ENCODE measurements at places on chromosomes 6 and 20.

GRCh38 chr6:135877666-135878065 is 26.2 kb downstream of the PDE7B start:
- DNase-seq: no peak

- DNase-seq: no peak
Observed at GRCh38 chr6:125149256-125150144, 4.1 kb upstream of the TPD52L1 start.

GRCh38 chr6:170082531-170083187 is 208.2 kb downstream of the DLL1 start:
- DNase-seq: no peak

GRCh38 chr6:13272131-13273046 is 55.9 kb downstream of the TBC1D7 start:
- DNase-seq: peak; percentile 22

DNA sequence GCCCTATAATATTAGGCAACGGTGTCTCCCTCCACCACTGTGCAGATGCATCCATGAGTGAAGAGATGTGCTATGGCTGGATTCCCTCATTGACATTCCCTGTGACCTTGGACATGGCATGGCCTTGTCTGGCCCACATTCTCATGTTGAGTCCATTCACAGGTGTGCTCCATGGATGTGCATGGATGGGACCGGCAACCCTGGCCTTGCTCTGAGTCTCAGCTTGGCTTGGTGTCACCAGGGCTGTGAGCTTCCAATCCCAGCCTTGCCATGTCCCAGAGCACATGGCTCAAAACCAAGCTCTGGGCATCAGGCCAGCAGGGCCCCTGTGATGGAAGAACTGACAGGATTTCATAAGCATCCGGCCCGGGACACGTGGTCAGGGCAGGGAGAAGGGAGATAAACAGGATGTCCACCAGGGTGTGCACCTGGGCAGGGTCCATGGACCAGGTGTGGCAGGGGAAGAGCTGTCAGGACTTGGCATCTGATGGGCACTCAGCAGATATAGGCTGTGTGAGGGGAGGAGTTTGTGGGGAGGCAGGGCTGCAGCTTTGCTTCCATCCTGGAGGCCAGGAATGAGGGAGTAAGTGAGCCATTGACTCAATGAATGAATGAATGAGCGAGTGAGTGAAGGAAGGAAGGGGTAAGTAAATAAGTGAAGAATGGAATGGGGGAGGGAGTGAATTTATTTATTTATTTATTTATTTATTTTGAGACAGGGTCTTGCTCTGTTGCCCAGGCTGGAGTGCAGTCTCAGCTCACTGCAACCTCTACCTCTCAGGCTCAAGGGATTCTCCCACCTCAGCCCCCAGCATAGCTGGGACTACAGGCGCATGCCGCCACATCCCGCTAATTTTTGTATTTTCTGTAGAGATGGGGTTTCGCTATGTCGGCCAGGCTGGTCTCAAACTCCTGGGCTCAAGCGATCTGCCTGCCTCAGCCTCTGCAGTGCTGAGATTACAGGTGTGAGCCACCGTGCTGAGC is 15.7 kb downstream of the NRSN2 start:
- peak; percentile 50 for DNase-seq

- DNase-seq: no peak
Observed at GRCh38 chr6:44943541-44943940, 384.6 kb upstream of the RUNX2 start.

DNA sequence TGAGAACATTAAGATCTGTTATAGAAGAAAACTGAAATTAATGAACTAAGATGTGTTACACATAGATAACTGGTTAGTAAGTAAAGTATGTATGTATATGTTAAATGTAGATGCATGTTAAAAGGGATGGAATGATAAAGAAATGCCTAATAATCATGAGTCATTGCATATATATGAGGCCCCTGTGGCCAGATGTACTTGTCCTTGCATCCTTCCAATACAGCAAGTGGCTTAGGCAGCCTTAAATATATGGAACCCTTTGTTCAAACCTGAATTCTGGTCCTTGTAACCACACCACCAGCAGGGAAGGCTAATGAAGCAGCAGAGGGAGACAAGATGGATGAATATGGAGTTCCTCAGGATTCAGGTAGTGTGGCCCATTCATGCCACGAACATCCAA is 9.8 kb upstream of the AKAP7 start:
- no peak for DNase-seq

DNA sequence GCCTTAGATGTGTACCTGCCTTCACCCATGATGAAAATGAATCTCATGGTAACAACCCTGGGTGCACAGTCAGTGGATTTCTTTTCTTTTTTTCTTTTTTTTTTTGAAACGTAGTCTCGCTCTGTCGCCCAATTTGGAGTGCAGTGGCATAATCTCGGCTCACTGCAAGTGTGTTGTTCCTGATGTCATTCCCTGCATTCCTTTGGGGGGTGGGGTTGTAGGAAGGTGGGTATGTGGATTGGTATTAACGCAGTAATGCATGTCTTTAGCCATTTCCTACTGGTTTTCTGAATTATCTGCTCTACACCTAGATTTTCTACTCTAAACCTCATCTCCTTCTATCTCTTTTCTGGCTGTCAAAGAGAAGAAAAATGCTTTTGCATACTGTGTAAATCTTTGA is 146.6 kb downstream of the RNF144B start:
- DNase-seq: no peak

DNA sequence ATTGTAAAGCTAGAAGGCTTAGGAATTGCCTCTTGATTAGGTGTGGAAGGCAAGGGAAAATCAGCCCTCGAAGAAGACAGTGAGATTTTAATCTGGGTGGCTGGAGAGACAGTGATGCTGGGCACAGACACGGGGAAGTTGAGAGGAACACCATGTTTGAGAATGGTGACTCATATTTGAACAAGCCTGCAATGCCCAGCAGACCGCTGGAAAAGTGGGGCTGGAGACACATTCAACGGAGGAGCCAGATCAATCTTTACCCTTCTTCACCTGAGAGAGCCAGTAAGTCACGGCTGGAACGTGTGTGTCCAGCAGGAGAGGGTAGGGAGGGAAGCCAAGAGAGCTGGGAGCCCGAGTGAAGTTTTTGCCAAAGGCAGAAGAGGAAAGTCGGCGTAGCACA is 3.7 kb upstream of the ESR1 start:
- no peak for DNase-seq

GRCh38 chr6:17622144-17622543 is 22.0 kb downstream of the FAM8A1 start:
- no peak for DNase-seq

DNA sequence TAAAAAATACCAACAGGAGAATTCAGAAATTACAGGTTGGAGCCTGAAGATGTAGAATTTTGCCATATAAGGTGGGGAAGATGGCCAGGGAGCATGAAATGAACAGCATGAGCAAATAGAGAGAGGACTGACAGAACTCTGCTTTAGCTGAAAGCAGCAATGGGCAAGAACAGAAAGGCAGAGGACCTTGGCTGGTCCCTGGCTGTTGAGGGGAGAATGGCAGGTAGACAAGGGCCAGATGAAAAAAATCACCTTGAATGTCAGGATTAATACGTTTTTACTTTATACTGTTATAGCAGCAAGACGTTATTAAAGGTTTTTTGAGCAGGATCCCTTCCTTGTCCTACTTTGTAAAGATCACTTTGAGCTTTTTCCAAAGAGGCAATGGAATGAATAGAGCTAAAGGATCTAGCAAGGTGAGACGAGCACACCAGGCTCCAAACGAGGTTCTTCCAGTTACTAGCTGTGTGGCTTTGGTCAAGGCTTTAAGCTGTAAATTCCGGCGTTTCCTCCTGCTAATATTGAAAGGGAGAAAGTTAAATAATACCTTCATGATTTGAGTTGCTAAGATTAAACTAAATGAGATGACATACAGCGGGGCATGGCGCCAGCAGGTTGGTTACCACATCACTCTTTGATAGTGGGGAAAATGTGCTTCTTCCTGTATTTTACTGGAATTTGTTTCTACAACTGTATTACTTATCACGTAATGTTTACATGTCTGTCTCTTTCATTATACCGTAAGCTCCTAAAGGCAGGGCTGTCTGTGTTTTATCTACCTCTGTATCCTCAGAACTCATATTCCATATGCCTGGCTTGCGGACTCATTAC is 776 bp downstream of the PPIL1 start:
- DNase-seq: no peak

DNA sequence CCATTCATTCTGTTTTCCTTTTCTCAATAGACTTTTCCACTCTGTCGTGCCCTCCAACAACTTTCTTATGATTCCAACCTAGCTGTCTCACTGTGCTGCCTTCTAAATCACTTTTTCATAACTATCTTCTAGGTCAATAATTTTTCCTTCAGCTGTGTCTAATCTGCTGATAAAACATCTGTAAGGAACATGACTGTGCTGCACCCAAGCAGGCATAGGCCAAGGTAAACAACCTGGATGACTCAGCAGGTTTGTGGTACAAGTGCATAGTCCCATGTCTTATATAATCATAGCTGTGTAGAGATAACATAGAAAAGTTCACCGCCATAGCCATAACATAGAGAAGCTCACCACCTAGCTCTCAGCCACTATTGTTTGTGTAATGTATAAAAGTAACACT is 332.3 kb downstream of the PLCB1 start:
- DNase-seq: no peak

GRCh38 chr6:127185437-127185995 is 67.0 kb downstream of the RSPO3 start:
- no peak for DNase-seq

DNA sequence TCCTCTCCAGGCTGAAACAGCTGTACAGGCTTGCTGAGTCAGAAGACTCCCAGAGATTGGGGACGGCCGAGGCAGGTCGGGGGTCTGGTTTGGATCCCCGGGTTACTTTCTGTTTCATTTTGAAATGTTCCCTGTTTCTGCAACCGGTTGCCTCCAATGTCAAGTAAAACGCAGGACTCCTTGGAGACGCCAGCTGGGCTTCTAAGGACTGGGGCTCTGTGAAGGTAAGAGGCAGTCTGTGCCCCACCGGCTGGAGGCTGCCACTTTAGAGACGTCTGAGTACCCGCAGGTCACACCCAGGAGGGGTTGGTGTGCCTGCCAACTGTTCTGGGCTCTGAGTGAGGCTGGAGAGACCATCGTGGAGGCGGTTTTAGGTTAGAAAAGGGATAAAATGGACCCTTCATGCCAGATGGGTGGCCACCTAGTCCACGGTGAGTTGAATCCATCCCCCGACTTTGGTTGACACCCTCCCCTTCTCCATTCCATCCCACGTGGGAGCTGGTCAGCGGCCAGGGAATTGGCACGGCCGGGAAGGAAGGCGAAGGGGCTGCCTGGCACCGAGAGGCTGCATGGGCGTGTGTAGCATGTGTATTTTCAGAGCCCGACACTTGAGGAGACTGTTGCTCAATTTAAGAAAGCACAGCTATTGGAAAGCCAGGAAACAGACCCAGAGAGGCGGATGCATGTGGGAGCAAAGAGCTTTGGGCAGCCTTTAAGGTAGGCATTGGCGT is 240.9 kb downstream of the PHACTR1 start:
- peak; percentile 46 for DNase-seq

Data from hypothalamus (tissue), 51 donors.